ENCODE measurements at places on chromosomes 5 and 9.

GRCh38 chr5:147396070-147396823, 113.6 kb downstream of the DPYSL3 start:
- DNase-seq, result no peak

- DNase-seq, result no peak
These were observed 68.9 kb upstream of the PITX1 start for GRCh38 chr5:135102716-135103574.

DNA sequence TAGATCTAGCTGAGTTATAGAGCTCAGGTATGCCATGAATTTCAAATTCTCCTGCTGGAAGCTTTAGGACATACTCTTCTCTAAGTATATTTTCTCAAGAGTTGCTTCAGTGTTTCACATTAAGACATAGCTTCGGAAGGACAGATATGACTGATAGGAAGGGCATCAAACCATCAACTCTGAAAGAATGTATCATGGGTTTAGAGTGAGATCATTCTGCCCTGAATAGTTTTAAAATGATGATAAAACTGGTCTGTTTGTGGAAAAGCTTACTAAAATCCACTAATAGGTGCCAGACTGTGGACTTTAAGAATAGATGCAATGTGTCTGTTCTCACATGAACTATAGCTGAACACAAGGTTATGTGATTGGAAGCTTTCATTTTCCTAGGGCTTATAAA, 8.4 kb downstream of the SPEF2 start:
- DNase-seq, result peak; percentile 21

DNA sequence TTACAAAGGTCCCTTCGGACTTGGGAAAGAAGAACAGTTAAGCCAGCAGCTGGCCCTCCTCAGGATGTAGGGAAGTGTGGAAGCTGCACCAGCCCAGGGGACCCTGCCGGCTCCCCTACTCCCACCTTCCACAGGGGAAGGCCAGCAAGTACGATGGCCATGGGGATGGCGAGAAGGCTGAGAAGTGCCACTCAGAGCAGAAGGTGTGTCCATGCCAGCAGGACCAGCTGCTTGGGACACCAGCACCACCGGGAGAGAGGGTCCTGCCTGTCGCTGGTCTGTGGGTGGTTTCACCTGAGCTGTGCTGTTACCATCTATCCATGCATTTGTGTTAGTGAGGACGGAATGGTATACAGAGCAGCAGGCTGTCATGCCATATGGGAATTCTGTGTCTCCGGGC, 148.6 kb upstream of the PHYKPL start:
- DNase-seq, result no peak
